Central memory CD4-positive, alpha-beta T cell (primary cell): ENCODE measurements at places on chromosomes 2 and 18.

DNA sequence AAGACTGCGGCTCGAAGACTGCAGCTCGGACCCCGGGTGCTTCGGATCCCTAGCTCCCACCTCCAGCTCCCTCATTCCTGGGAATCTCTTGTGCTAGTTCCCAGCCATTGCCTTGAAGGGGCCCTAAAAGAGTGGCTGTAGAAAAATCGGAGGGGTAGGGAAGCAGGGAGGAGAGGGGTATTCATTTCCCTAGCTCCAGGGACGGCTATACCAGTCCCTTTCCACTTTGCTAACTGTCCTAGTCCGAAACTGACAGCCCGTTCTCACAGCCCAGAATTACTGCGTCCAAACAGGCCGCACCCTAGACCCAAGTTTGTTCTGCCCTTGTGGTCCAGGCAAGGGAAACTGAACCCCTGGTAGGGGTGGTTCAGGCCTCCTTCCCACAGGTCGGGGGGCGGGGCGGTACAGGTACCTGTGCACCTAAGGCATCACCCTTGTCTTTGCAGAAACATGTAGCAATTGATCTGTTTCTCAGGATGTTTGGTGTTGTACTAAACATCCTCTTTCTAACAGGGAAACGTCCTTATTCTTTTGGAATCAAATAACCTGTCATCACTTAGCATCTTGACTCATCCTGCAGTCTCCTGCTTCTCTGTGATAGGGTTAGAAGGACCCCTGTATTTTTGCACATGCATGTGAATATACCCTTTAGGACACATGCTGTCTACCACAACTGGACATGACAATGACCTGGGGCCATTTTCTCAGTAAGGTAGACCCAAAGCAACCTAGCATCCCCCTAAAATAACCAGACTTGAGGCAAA is 4.0 kb downstream of the EMX1 start:
- DNase-seq, result no peak

GRCh38 chr2:12488352-12489318 is 228.1 kb upstream of the TRIB2 start:
- DNase-seq, result peak; percentile 47

GRCh38 chr18:54140641-54141040 is 83.8 kb downstream of the MBD2 start:
- no peak for DNase-seq

GRCh38 chr18:67783196-67783946 is 266.9 kb upstream of the DSEL start:
- DNase-seq, result no peak

- no peak for DNase-seq
Measured at GRCh38 chr2:58734365-58734764, 493.2 kb upstream of the FANCL start.
